Osteocyte (in vitro differentiated cells): ENCODE measurements at places on chromosomes 1 and 21. TPM values are rescaled to one million over a fixed set of nuclear protein-coding genes. Genes with fewer than 3 reads are reported as not detected.

GRCh38 chr1:93427656-93428055 lies 20.3 kb upstream of the FNBP1L start:
- DNase-seq = no peak

GRCh38 chr1:54462597-54463258 lies 56.5 kb upstream of the SSBP3 start:
- no peak for DNase-seq

DNA sequence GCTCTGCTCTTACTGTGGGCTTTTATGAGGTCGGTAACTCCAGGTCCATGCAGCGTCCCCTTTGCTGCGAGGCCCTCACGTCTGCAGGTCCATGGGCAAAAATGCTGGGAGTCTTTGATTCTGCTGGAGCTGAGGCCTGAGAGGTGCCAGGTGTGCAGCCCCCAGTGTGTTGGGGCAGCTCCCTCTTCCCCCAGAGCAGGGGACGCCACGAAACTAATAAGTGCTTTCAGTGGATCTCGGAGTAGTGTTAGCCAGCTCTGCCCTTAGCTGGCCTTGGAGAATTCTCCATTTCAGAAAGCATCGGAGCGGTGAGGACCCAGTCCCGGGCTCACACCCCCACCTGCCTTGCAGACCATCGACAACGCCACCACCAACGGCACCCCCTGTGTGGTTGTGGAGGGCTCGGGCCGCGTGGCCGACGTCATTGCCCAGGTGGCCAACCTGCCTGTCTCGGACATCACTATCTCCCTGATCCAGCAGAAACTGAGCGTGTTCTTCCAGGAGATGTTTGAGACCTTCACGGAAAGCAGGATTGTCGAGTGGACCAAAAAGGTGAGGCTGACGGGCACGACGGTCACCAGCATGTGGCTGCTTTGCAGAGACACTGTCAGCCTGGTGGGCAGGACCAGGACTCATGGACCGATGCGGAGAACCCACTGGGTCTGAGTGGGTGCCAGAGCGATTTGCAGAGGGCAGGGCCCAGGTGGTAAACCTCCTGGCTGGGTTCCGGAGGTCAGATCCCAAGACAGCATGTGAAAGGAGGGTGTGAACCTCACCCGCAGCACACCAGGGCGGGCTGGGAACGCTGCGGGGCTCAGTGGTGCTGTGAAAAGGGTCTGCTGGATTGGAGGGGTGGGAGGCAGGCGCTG lies 25.5 kb downstream of the TRPM2 start:
- no peak for DNase-seq

DNA sequence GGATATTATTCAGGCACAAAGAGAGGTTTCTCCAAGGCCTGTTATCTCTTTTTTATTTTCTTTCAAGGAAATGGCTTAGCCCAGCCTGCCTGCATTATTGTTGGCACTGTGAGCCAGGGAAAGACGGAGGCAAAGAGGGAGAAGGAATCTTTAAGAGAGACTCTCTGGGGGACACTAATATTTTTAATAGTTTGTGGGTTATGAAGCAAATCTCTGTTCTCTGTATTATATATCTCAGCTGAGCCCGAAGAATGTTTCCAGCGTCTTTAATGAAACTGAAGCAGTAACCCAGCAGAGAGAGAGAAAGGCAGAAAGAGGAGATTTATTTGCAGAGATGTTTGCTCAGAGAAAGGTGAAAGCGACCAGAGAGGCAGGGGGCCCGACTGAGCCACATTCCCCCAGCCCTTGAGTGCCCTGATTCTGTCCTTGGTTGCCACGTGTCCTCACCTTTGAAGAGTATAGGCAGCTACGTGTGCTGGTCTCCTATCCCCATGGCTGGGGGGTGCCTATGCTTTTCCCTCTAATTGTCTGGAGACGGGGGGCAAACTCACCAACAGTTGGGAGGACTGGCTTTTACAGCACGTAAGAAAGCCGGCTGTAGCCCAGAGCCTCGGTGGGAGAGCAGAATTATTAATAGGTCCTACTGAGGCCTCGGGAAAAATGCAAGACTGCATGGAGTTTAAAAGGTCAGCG lies 166.4 kb downstream of the TRABD2B start:
- no peak for DNase-seq

- DNase-seq = no peak
Measured at GRCh38 chr1:203751051-203751450, 13.9 kb upstream of the LAX1 start.

GRCh38 chr1:41827991-41828570 lies 90.6 kb downstream of the HIVEP3 start:
- DNase-seq = no peak

DNA sequence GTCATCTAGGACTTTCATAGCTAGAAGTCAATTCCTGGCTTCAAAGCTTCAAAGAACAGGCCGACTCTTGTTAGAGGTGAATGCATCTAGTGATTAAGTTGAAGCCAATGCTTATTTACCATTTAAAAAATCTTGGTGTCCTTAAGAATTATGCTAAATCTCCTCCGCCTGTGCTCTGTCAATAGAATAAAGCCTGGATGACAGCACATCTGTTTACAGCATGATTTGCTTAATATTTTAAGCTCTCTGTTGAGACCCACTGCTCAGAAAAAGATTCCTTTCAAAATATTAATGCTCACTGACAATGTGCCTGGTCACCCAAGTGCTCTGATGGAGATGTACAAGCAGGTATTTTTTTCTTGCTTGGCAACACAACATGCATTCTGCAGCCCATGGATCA lies 649.1 kb upstream of the USP24 start:
- DNase-seq = no peak

- no peak for DNase-seq
Measured at GRCh38 chr1:112754116-112754628, 39.0 kb upstream of the PPM1J start.

GRCh38 chr1:179938752-179939151 lies 15.9 kb upstream of the CEP350 start:
- no peak for DNase-seq

DNA sequence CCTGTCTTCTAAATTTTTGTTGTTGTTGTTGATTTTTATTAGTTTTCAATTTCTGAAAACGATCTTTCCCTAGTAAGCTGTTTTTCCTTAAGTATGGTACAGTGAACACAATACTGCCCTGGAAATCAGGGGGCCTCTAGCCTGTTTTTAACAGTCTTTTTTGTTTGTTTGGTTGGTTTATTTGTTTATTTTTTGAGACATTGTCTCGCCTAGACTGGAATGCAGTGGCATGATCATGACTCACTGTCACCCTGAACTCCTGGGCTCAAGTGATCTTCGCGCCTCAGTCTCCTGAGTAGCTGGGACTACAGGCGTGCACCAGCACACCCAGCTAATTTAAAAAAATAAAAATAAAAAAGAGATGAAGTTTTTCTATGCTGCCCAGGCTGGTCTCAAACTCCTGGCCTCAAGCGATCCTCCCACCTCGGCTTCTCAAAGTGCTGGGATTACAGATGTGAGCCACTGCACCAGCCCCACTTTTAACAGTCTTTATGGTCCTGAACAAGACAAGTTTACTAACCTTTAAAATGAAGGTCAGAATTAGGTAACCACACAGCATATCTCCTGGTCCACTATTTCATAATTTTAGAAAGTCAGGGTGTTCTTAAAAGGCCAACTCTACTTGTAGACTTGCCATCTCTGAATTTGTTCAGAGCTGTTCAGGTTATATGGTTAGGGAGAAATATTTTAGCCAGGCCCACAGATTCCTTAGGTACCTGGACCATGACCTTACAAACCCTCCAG lies 35.4 kb downstream of the TBCE start:
- DNase-seq = no peak

DNA sequence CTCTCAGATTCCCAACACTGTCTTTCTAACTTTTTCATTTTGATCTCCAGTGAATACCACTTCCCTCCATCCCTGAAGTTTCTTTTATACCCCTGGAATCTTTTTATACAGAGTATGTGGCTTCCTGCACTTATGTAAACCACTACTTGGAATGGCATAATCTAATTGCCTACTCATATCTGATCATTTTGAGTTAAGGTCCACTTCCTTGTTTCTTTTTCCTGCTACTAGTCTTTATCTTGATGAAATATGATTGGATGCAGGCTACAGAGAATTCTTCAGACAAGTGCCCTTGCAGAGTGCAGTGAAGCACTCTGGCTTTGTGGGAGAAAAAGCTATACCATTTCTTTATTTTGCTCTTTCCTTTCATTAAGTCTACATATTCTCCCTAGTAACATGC lies 325.3 kb upstream of the ADAMTS5 start:
- no peak for DNase-seq

GRCh38 chr21:36698981-36699545 lies at the start of gene SIM2:
Gene SIM2, plus strand, starts transcription at chr21:36699115. Its CDS starts 632 bp downstream, at chr21:36699747.
- peak; percentile 83 for DNase-seq

DNA sequence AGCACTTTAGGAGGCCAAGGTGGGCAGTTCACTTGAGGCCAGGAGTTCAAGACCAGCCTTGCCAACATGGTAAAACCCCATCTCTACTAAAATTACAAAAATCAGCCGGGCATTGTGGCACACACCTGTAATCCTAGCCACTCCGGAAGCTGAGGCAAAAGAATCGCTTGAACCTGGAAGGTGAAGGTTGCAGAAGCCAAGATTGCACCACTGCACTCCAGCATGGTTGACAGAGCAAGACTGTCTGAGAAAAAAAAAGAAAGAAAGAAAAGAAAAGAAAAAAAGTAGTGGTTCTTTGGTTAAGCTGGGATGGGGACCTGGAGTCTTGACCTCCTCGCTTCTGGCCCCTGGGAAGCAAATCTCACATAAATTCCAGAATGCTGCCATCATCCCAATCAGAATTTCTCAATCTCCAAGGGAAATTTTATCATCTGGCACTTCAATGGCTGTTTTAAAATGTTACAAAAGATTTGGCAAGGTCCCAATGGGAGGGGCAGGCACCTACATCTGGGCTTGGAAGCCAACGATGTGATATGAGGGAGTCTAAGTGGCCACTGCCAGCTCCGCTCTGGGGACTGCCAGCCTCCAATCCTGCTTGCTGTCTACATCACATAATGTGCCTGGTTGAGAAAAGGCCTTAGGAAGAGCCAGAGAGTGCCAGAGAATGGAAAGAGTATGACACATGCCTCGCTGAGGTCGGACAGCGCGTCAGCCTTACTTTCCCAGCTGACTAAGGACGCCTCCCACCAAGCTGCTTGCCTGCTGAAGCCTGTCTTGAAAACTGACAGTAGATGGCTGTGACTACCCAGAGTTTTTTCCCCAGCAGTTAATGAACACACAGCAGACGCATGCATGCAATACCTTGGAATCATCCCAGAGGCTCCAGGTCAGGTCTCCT lies 42.1 kb upstream of the SRP9 start:
- peak; percentile 84 for DNase-seq

GRCh38 chr1:96355521-96355920 lies 366.1 kb upstream of the PTBP2 start:
- DNase-seq = no peak

Gene CELA3A
- total RNA-seq = not detected in 2 replicates

Gene OR2AK2
- total RNA-seq = not detected in 2 replicates

Gene CFH
- 248 and 252 TPM in 2 replicates for total RNA-seq

Gene IGSF3
- 43.2 and 51.7 TPM in 2 replicates for total RNA-seq

Gene TBX19
- total RNA-seq = 2.5 and 3.5 TPM in 2 replicates

Gene C1QA
- total RNA-seq = not detected in 2 replicates
